MM.1S (cell line): ENCODE measurements at places on chromosomes 16 and 17.

DNA sequence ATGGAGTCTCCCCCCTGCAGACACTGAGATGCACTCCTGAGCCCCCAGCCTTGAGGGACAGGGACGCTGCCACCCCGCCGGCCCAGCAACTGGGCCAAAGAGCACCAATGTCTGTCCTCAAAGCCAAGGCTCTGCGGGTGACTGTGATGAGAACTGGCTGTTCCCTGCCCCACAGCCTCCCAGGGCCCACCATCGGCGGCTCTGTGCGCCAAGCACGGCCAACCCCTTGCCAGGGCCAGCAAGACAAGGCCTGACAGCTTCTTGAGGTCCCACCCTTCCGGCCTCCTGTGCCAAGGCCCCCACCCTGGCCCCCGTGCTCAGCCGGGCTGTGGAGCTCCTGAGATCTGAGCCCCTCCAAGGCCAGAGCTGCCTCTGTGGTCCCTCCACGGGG, 34.2 kb upstream of the PABPN1L start:
- DNase-seq, result no peak

GRCh38 chr16:89330177-89330856, 112.8 kb downstream of the ZNF778 start:
- DNase-seq, result no peak

GRCh38 chr16:50360779-50361178, 8.0 kb downstream of the BRD7 start:
- DNase-seq, result no peak

DNA sequence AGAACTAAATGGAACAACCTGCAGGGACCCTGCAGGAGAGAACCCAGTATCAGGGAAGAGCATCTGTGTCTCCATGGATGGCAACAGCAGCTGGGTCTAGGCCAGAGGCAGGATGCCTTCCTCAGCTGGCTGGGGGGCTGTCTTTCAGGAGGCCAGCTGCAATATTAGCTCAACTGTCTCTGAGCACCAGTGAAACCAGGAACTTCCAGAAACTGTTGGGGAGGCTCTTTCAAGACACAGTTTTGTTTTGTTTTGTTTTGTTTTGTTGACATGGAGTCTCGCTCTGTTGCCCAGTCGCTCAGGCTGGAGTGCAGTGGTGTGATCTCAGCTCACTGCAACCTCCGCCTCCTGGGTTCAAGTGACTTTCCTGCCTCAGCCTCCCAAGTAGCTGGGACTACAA, 7.6 kb downstream of the GPR142 start:
- no peak for DNase-seq

GRCh38 chr17:76370261-76370993, 14.0 kb upstream of the SPHK1 start:
- DNase-seq, result no peak

DNA sequence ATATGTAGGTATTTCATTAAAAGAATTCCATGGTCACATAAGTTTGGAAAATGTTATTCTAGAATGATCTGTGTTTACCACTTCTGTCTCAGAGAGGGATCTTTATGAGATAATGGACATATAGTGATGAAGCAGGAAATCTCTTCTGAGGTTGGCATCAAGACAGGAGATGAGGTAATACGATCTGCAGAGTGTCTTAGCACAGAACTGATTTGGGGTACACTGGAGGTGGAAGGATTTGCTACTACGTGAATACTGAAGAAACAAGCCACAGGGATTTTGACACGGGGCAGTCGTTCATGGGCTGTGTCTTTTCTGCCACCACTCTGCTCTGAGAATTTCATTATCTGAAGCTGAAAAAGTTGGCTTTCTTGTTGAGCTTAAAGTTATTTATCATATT, 5.5 kb downstream of the CBFB start:
- DNase-seq, result no peak

DNA sequence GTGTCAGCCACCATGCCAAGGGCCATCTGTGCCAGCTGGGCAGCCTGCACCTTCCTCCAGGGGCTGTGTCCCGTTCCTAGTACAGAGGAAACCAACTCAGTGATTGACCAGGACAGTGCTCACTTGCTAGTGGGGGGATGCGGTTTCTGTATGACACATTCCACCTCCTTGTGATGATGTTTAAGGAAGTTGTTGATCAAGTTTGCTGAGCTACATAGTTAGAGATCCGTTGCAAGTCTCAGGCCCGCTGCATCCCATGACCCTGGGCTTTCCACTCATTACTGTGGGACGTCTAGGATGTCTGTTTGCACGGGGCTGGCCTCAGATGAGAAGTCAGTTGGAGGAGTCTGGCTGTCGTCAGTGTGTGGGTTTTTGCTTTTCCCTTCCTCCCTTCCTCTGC, 33.6 kb downstream of the RNF213 start:
- no peak for DNase-seq

- no peak for DNase-seq
Measured at GRCh38 chr16:733382-734207, 6.7 kb downstream of the HAGHL start.

DNA sequence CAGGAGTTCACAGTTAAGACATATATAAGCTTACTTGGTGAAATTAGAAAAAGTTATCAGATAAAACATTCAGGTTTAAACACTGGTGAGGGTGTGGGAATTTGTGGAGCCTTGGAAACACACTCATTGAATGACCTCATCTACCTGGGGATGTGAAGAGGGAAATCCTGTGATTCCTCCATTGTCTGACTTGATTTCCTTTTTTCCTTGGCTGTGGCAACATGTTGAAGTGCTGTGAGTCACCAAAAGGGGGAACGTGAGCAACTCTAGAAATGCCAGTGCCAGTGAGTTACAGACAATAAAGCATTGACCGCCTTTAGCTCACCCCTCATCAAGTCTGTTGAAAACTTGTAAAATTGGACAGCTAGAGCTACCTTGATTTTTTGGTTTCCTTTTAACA, 1.8 kb downstream of the HMOX2 start:
- no peak for DNase-seq

DNA sequence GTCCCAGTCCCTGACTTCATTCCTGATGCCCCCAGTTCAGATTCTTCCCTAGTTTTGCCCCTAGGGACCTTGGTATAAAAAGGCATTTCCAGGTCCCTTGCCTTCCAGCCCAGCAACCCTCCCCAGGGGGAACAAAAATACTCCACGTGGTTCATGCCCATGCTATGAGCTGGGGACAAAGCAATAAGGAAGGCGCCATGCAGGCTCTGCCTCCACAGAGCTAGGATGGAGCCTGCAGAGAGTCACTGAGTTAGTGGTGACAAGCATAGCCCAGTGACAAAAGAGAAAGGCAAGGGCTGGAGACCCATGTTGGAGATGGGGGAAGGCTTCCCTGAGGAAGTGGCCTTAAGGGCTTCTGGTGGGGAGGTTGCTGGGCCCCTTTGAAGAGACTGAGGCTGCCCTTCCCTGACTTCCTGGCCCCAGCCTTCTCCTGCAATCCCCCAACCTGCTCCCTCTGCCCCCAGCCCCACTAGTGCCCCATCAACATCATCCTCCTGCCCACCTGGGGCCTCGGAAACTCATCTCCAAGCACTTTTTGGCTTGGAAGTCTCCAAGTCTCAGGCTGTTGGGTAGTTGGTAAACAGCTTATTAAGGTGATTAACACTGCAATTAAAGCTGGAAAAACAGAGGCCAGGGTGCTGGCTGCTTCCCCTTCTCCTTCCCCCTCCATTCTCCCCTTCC, 9.6 kb downstream of the DLX3 start:
- DNase-seq, result no peak

DNA sequence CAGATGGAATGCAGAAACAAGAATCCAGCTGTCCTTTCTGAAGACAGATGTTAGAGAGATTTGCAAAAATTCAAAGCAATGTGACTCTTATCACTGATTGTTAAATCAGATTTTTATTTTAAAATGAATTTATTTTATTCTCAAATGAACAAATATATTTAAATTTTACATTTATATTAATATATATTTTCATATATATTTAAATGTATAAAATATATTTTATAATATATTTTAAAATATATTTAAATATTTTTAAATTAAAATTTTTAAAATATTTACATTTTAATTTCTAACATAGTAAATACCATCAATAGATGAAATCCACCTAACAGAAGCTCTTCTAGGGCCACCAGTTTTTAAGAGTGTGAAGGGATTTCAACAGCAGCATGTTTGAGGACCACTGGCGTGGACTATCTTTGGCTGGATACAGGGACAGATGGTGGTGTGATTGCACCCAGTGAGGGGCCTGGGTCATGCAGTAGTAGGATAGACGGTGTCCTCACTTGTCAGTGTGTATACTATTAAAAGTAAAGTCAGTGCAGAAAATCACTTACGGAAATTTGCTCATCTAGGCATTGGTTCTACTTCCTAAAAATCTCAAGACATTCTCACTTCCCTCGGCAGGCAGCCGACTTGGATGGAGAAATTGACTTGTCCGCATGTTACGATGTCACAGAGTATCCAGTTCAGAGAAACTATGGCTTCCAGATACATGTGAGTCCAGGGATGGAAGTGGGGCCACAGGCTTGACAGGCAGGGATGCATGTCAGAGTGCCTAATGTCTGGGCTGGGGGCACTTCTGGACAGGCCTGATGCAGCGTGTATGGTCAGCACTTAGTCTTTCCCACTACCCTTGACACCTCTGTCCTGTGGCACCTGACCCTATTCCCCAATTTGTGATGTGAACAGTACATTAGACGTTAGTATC, 56.3 kb downstream of the PLD6 start:
- DNase-seq, result no peak

DNA sequence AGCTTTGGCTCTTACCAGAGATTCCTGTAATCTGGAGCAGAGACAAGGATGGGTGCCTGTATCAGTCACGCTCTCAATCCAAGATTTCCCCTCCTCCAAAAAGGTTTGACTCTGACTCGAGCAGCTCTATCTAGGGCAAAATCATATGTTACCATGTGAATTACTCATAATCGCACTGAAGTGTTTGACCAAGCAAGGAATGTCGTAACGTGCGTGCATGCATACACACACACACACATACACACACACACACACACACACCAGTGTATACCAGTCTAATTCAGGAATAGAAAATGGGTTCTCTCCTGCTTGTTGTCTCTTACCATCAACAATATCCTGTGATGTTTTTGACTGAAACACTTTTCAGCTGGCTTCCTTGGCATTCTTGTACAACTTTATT, 835.1 kb downstream of the KCNJ2 start:
- DNase-seq, result no peak

DNA sequence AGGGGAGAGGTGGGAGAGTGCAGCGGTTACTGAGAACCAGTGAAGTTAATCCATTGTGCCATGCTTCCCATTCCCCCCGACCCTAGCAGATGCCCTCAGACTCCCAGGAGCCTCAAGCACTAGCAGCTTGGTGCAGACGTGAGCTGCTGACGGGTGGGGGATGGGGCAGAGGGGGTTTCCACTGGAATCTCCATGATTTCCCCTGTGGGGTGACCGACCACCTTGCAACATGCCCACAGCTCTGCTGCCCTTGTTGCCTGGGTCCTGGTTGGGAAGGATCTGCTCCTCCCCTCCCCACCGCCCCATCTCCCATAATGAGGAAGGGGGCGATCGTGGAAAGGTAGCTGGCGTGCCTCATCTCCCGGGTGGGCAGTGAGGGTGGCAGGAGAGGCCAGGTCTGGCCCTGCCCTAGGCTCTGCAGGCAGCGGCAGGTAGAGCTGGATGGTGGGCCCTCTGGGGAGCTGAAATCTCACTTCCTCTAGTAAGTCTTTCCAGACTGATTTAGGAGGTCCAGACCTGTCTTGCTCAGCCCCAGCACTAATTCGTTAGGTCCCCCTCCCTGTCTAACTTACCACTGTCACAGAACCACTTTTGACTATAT, 9.6 kb downstream of the FLOT2 start:
- DNase-seq, result no peak

DNA sequence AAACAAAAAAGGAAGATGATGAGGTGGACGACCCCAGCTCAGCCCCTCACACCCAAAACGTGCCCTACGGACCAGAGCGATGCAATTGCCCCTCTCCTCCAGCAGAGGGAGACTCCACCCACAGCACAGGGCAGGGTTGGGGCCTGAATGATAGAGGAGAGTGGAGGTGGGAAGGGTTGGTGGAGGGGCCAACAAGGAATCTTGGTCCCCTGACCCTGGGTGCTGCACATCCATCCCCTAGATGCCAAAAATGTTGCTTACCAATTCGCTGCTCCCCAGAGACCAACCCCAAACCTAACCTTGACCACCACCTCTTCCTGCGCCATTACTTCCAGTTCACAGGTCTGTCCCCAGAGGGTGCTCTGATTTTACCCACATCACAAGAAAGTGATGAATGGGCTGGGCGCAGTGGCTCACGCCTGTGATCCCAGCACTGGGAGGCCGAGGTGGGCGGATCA, 12.9 kb downstream of the P2RX5 start:
- peak; percentile 68 for DNase-seq

DNA sequence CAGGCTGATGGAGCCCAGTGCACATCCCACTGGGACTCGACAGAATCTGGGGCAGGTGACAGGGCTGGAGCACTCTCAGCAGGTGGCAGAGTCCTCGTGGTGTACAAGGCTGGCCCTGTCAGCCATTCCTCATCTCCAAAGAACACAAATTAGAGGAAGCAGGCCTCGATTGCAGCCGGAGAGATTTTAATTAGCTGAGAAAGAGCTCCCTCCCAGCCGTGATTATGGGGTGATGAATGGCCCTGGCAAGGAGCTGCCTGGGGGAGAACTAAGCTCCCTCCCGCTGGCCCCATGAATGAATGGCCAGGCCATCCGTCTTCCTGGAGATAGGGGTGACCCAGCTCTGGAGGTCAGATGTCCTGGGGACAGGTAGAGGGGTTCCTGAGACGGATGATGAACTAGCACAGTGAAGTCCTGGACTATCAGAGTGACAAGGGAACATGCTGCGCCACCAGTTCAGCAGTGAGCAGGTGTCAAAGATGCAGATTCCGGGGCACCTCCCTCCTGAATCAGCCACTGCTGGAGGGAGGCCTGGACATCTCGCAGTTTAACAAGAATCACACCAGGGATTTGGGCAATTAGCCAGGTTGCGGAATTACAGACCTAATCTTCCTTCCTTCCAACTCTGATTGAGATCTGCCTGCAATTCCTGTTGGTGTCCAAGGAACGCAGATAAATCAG, 35.5 kb downstream of the PIMREG start:
- no peak for DNase-seq

DNA sequence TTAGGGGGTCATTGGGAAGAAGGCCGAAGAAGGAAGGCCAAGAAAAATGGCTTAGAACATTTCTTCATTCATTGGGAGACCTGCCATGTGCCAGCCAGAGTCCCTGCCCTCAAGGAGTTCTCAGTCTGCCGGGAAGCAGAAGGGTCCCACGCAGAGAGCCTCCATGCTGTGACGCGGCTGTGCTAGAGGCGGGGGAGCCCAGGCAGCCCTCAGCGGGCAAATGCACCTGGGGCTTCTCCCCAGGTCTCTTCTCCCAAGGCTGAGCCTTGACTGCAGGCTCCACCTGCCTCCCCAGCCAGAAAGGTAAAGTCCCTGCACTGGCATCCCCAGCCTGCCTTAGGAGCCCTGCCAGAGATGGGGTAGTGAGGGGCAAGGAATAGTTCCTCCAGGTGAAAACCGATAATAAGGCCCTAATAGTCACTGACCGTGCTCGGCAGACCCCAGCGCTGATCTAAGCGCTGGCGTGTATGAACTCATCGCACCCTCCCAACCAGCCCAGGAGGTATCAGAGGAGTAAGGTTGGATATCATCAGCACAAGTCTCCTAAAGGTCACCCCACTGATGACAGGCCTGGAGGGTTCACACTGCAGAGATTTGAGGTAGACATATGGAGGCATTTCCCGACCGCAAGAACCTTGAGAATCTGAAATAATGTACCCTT, 6.0 kb upstream of the CDR2L start:
- DNase-seq, result no peak

GRCh38 chr17:70099884-70100283, 24.9 kb downstream of the KCNJ16 start:
- DNase-seq, result no peak

GRCh38 chr17:67671493-67671892, 46.2 kb upstream of the NOL11 start:
- DNase-seq, result no peak

GRCh38 chr16:10646581-10647263, 48.0 kb downstream of the TEKT5 start:
- no peak for DNase-seq
